ENCODE measurements at places on chromosomes 1 and 21. TPM values are rescaled to one million over a fixed set of nuclear protein-coding genes. Genes with fewer than 3 reads are reported as not detected.

MMEL1 gene
- total RNA-seq = not detected

A3GALT2 gene
- not detected for total RNA-seq

DNA sequence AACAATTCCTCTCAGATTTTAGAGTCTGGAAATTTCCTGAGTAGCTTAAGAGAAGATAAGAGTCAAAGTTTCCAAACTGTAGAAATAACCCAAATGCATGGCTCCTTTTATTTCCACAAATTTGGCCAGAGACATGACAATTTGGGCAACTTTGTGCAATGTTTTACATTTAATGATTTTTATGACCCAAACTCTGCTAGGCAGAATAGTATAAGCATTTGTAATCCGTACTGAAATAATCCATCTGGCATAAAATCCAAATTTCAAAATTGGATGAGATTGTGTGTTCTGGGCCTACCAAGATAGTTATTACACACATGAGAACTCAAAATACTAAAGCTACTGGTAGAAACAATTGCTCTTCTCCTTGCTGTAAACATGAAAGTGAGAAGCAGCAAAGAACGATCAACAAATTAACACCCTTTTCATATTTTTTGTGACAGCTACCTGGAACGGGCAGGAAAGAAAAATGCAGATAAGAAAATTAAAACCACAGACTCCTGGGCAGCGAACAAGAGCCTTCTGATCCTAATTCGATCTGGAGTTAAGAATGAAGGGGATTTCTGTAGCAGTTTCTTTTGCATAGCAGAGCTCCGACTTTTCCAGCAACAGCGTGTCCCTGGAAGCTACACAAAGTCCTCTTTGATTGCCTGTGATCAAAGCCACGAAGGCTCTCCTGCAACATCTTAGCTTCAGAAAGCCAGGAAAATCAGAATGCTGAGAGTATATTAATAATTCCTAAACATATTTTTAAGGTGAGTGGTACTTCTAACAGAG, 191.2 kb downstream of the GRIK1 start:
- DNase-seq = no peak
- H3K4me1 ChIP-seq = no peaks in the 10 kb centered on the region
- no peak overlapping the region for H3K4me3 ChIP-seq
- H3K27ac ChIP-seq = no peak overlapping the region

DNA sequence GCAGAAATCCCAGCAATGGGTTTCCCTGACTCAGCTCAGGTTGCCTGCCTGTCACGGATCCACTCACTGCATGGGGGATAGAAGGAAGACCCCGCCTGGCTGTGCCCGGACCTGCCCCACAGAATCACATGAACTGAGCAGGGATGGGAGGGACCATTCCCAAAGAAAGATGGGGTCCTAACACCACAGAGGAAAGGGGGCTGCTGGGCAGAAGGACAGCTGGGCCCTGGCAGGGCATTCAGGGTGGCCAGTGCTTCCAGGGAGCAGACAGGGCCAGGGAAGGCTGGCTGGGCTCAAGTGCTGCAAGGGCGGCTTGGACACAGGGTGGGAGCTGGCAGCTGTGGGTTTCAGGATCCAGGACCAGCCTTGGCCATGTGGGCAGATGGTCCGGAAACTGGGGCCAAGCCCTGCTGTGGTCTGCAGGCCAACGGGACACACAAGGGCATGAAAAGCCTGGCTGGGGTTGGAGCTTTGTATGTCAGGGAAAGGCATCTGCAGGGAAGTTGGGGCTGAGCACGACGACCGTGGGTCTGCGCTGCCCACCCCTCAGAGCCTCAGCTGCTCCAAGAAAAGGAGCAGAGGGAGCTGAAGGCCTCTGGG, 723.9 kb downstream of the PTPRU start:
- H3K27ac ChIP-seq = no peak overlapping the region
- no peaks in the 10 kb centered on the region for H3K27me3 ChIP-seq
- DNase-seq = no peak
- no peak overlapping the region for H3K4me3 ChIP-seq
- H3K36me3 ChIP-seq = no peaks in the 10 kb centered on the region

GRCh38 chr1:41430582-41430981, 53.9 kb downstream of the EDN2 start:
- no peak overlapping the region for H3K4me3 ChIP-seq
- H3K27me3 ChIP-seq = peaks cover 22% of the 10 kb centered on the region
- no peak overlapping the region for H3K27ac ChIP-seq
- H3K4me1 ChIP-seq = no peaks in the 10 kb centered on the region

DNA sequence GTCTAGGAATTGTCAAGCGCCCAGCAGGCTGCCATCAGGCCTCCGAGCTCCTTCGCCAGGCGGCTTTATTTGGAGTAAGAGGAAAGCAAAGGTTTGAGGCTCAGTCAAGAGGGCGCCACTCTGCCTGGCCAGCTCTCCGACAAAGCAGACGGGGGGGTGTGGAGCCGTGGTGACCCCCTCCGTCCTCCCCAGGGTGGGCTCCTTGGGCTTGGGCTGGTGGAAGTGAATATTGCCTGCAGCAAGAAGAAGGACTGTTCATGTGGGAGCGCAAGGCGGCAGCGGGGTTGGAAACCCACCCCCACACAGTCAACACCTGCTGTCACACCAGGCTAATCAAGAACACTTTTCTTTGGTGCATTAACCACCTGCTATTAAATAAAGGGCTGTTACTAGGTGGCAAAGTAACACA, 14.6 kb downstream of the EPHX1 start:
- no peaks in the 10 kb centered on the region for H3K36me3 ChIP-seq
- no peak overlapping the region for H3K4me3 ChIP-seq
- no peak overlapping the region for H3K27ac ChIP-seq
- H3K27me3 ChIP-seq = no peaks in the 10 kb centered on the region
- H3K4me1 ChIP-seq = no peaks in the 10 kb centered on the region

GRCh38 chr1:223622132-223622842, 43.2 kb downstream of the CAPN8 start:
- no peaks in the 10 kb centered on the region for H3K4me1 ChIP-seq
- H3K36me3 ChIP-seq = no peaks in the 10 kb centered on the region
- H3K27ac ChIP-seq = no peak overlapping the region
- no peak for DNase-seq

- H3K27ac ChIP-seq = no peak overlapping the region
- H3K4me3 ChIP-seq = no peak overlapping the region
- DNase-seq = no peak
- H3K36me3 ChIP-seq = no peaks in the 10 kb centered on the region
Observed at GRCh38 chr1:218592688-218593087, 247.6 kb downstream of the TGFB2 start.

DNA sequence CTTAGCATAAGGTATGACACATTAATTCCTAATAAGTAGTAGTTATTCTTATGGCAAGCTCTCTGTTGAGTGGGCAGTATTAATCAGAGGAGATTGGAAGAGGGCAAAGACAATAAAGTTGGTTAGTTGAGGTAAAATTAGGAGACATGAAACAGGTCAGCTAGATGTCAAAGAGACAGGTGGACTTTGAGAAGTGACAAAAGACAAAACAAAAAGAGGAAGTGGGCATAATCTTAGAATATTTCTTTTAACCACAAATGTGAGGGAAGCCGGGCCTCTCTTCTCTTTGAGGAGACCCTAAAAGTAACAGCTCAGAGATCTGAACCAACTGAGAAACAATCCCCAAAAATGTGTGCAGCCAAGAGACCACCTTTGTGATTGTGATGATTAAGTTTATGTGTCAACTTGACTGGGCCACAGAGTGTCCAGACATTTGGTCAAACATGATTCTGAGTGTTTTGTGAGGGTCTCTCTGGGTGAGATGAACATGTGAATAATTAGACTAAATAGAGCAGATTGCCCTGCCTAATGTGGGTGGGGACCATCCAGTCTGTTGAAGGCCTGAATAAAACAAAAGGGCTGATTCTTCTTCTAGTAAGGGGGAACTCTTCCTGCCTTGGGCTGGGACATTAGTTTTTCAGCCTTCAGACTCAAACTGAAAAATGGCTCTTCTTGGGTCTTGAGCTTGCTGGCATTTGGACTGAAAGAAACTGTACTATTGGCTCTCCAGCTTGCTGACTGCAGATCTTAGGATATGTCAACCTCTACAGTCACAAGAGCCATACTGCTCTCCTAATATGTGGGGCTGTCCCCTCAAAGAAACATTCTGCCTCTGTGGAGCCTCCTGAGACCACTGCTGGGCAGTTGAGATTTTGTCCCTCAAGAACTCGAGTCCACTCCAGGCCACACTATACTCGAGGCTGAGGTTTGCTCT, 40.0 kb downstream of the FCRL5 start:
- no peaks in the 10 kb centered on the region for H3K27me3 ChIP-seq
- H3K4me3 ChIP-seq = peak overlapping the region; percentile 7
- H3K27ac ChIP-seq = peak overlapping the region; percentile 38
- H3K4me1 ChIP-seq = peaks cover 57% of the 10 kb centered on the region

Measured in activated B cell treated with CpG ODN at 0.5 μM for 24 hours (primary cell).